IMR-90 (cell line): ENCODE measurements at places on chromosomes 1 and 21. TPM values are rescaled to one million over a fixed set of nuclear protein-coding genes. Genes with fewer than 3 reads are reported as not detected.

ETV3L gene
- not detected in 2 replicates for total RNA-seq

GRCh38 chr1:192539297-192540092 is 36.1 kb upstream of the RGS1 start:
- H3K27ac ChIP-seq: peak overlapping the region; percentile 99
- no peak overlapping the region for H3K4me3 ChIP-seq
- no peaks in the 10 kb centered on the region for H3K36me3 ChIP-seq
- DNase-seq: peak; percentile 98

DNA sequence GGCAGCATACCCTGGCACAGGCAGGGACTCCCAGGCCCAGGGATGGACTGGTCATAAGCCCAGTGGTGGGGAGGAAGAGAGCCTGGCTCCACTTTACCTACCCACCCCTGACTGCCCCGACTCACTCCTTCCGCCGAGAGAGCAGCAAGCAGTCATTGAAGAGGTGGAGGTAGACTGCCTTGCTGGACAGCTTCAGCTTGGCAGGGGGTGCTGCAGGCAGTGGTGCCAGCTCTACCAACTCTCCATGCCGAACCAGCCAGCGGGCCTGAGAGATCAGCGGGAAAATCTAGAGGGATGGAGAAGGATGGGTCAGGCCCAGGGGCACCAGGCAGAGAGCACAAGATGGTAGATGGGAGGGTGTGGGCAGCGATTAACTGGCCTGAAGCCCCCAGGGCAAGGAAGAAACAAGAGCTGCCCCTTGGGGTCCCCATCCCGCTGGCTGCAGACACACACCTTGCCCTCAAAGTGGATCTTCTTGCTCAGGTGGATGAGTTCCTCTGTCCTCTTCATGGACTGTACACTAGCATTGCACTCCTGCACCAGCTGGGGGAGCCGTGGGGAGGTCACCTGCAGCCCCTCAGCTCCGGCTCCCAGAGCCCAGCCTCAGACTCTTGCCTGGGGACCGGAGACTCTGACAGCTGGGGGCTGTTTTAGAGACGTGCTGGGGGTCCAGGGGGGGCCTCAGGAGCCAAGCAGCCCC is 7.7 kb downstream of the ARHGEF19 start:
- H3K27me3 ChIP-seq: no peaks in the 10 kb centered on the region
- no peak overlapping the region for H3K27ac ChIP-seq
- DNase-seq: no peak
- peaks cover 2% of the 10 kb centered on the region for H3K36me3 ChIP-seq
- no peak overlapping the region for H3K4me3 ChIP-seq
- peaks cover 9% of the 10 kb centered on the region for H3K4me1 ChIP-seq

SELENBP1 gene
- total RNA-seq: 21.1 and 21.3 TPM in 2 replicates

AMPD1 gene
- not detected in 2 replicates for total RNA-seq

DNA sequence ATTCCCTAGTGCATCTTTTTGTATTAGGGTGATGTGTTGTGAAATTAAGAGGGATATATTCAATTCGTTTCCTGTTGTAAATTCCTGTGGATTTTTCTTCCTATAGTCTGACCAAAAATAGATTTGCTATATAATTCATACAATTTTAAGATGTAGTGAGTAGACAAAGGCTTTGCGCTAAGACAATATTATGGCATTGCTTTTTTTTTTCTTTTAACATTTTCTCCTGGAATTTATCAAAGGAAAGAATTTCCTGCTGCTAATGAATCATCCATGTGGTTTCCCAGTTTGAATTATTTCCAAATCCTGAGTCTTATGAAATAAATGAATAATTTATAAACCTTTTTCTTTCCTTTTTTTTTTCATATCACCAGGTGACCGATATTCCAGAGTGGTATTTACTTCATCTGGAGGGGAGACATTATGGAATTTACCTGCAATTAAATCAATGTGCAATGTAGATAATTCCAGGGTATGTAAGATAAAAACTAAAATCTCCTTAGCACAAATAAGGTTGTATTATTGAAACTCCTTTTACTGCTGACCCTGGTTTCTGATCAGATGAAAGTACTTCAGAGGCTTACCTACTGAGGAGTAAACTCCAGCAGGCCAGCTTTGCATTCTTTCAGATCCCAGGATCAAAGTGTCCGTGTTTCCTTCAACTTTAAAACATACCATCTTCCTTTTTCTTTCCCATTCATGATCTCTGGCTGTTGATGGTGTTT is 148.4 kb downstream of the TLR5 start:
- H3K27ac ChIP-seq: no peak overlapping the region
- H3K4me1 ChIP-seq: peaks cover 5% of the 10 kb centered on the region
- no peaks in the 10 kb centered on the region for H3K36me3 ChIP-seq
- H3K27me3 ChIP-seq: no peaks in the 10 kb centered on the region

GRCh38 chr1:22350171-22350923 is 101.3 kb upstream of the ZBTB40 start:
- no peak for DNase-seq
- H3K4me1 ChIP-seq: no peaks in the 10 kb centered on the region
- peaks cover 66% of the 10 kb centered on the region for H3K27me3 ChIP-seq

PGLYRP3 gene
- not detected in 2 replicates for total RNA-seq

DNA sequence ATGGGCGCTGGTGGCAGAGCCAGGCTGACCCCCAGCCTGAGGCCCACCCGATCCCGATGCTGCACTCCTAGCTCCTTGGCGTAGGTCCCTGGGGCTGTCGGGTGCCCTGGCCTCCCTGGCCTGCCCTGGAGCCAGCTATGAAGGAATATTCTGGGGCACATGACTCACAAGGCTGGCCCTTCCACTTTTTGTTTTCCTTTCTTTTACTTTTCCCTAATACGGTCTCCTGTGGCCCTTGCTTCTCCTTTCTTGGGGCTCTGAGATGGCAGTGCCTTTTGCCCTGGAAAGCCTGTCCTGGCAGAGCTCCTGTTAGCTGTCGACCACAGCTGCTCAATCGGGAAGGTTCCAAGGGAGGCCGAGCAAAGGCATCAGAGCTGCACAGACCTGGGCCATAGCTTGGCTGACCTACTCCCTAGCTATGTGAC is 22.1 kb downstream of the ARHGEF10L start:
- peak overlapping the region; percentile 22 for H3K27ac ChIP-seq
- peaks cover 15% of the 10 kb centered on the region for H3K4me1 ChIP-seq
- no peaks in the 10 kb centered on the region for H3K36me3 ChIP-seq
- H3K27me3 ChIP-seq: no peaks in the 10 kb centered on the region
